Activated naive CD8-positive, alpha-beta T cell treated with anti-CD3 and anti-CD28 coated beads for 36 hours (primary cell): ENCODE measurements at places on chromosomes 5 and 9. TPM values are rescaled to one million over a fixed set of nuclear protein-coding genes. Genes with fewer than 3 reads are reported as not detected.

Gene PCDHGA7
- total RNA-seq: not detected

Gene LCN12
- total RNA-seq: 0.84 TPM

Gene SPINK9
- not detected for total RNA-seq

Gene PCDHA9
- not detected for total RNA-seq

Gene PCDHA8
- not detected for total RNA-seq

Gene LCN10
- 5.4 TPM for total RNA-seq

Gene LPAR1
- not detected for total RNA-seq

Gene PCDHA11
- total RNA-seq: not detected

Gene DMRT1
- total RNA-seq: not detected

DNA sequence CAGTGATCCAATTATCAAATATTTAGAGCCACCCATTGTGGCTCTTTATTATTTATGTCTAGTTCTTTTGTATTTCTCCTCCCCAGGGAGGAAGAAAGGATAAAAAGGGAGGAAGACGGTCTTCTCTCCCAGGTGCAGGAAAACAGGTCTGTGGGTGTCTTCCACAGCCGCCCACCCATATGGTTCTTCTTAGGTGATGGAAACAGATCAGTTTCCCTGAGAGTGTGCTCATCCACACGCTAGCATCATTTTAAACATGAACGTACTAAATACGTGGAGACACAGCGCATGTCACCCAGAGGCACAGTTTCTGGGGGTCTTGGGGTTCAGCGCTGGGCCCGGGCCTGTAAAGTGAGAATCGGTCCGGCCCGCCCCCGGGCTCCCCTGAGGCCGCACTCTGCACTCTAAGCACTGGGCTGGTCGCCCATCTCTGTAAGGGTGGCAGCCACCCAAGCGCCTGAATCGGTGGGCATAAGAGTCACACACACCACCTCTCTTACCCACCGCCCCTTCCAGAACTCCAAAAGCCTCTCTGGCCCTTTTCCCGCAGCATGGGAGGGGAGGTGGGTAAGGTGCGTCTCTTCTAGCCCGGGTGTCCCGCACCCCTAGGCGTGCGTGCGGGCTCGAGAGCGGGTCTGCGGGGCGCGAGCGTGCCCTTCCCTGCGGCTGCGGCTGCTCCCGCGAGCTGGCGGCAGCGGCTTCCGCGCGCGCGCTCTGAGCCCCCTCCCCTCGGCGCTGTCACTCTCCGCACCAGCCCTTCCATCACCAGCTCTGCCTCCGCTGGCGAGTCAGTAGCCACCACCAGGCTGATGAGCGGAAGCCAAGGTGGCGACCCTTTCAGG lies 1.3 kb downstream of the PTCH1 start:
- H3K27ac ChIP-seq: no peak overlapping the region
- peak overlapping the region; percentile 75 for H3K4me3 ChIP-seq
- peaks cover 32% of the 10 kb centered on the region for H3K4me1 ChIP-seq
- H3K36me3 ChIP-seq: peaks cover 23% of the 10 kb centered on the region
- peak; percentile 52 for DNase-seq

DNA sequence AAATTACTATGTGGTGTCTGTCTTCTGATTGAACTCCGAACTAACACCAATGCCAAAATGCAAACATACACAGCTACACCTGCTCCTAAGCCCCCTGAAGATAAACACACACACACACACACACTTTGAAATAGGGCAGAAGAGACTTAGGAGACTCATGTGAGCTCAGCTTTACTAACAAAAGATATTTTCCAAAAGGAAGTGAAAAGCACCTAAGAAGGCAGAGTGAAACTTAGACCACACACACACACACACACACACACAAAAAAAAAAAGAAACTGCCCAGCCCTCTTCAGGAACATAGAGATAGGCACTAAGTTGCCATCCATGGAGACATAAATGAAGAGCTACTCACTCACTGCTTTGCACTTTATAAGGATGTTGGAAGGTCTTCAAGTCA lies 45.2 kb upstream of the APC start:
- peaks cover 41% of the 10 kb centered on the region for H3K27me3 ChIP-seq
- H3K27ac ChIP-seq: no peak overlapping the region

GRCh38 chr5:157596487-157596886 lies 20.9 kb upstream of the ADAM19 start:
- H3K27me3 ChIP-seq: peaks cover 24% of the 10 kb centered on the region
- H3K27ac ChIP-seq: peak overlapping the region; percentile 54
- no peak overlapping the region for H3K4me3 ChIP-seq
- peaks cover 30% of the 10 kb centered on the region for H3K36me3 ChIP-seq
- H3K4me1 ChIP-seq: peaks cover 65% of the 10 kb centered on the region

DNA sequence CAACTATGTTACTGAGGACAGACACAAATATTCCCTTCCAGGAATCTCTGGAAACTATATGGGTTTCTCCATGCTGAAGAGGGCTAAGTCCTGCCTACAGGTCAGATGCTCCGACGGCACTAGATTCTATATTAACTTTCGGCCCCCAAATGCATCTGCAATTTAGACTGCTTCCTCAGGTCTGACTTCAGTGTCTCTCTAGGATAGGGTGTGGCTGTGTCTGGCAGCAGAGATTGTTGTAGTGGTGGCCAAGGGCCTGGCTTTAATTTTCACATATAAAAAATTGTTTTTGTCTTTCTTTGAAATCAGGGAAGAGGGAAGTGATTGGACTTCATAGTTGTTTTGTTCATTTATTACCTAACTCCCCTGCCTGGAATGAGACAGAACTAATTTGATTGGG lies 101.8 kb downstream of the PJA2 start:
- no peaks in the 10 kb centered on the region for H3K4me1 ChIP-seq
- no peak for DNase-seq
- no peak overlapping the region for H3K27ac ChIP-seq
- no peaks in the 10 kb centered on the region for H3K27me3 ChIP-seq

DNA sequence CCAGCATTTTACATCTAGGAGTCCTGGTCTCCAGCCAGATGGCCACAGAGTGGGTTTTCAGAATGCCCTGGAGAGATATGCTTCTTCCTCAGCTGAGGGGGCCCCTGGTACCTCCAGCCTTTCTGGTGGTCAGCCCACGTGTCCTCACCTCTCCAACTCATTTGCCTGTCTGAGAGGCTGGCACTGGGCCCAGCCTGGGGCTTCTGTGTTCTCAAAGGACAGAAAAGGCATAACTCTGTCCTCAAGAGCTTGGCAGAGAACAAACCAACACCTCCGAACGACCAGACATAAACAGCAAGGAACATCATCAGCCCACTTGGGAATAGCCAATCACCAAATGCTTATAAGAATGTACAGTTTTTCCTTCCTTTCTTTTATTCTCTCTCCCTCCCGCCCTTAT lies 17.1 kb downstream of the ENG start:
- H3K27ac ChIP-seq: no peak overlapping the region
- H3K27me3 ChIP-seq: no peaks in the 10 kb centered on the region
- no peak overlapping the region for H3K4me3 ChIP-seq
- H3K4me1 ChIP-seq: peaks cover 15% of the 10 kb centered on the region
- peaks cover 1% of the 10 kb centered on the region for H3K36me3 ChIP-seq
- no peak for DNase-seq

GRCh38 chr5:148384380-148384737 lies 601 bp downstream of the FBXO38 start:
- H3K27me3 ChIP-seq: no peaks in the 10 kb centered on the region
- peak overlapping the region; percentile 99 for H3K27ac ChIP-seq
- peak; percentile 3 for DNase-seq
- peaks cover 63% of the 10 kb centered on the region for H3K4me1 ChIP-seq
- peak overlapping the region; percentile 98 for H3K4me3 ChIP-seq
- H3K36me3 ChIP-seq: peaks cover 44% of the 10 kb centered on the region
